ENCODE measurements at places on chromosomes 12 and 14.

DNA sequence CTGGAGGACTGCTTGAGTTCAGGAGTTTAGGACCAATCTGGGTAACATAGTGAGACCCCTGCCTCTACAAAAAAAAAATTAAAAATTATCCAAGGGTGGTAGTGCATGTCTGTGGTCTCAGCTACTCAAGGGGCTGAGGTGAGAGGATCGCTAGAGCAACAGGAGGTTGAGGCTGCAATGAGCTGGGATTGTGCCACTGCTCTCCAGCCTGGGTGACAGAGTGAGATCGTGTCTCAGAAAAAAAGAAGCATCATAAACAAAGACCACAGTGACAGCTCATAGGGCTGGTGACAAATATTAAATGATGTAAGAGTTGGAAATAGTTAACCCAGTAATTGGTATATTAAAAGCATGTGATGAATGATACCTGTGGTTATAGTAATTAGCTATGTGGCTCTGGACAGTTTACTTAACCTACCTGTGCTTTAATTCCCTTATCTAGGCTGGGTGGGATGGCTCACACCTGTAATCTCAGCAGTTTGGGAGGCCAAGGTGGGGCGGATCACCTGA is 68.0 kb downstream of the GSC start:
- DNase-seq: no peak

DNA sequence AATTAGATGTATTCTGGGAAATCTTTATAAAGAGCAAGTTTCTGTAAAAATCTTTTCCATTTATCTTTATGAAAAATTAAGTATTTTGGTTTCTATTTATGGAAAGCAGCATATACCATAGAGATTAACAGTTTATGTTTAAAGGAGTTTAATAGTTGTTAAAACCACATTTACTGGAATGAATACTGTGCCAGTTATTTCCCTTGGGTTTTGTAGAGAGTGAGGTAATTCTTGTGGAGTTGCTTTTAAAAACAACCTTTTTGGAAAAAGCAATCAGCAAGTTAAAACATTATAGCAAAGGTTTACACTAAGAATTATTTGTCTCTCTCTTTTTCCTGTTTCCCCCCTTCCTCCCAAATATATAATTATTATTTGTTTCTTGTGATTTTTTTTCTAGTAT is 34.9 kb downstream of the AEBP2 start:
- no peak for DNase-seq

GRCh38 chr12:60684988-60685655 is 1089.3 kb downstream of the SLC16A7 start:
- DNase-seq: no peak

DNA sequence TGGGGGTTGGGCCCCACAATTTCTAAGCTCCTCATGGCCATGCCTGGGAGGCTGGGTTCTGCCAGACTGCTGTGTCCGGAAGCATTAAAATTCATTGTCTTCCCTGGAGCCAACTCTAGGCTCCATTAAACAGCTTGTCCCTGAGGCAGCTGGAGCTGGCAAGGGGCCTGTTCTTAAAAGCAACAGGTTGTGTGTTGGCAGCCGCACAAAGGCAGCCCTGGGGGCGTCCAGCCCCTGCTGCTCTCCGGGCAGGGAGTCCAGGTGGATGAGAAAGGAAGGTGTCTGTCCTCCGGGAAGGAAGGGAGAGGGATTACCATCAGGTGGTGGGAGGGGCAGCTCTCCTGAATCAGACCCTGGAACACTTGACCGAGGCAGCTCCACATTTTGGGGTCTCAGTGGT is 98.9 kb downstream of the CHST11 start:
- DNase-seq: peak; percentile 12

- peak; percentile 65 for DNase-seq
Measured at GRCh38 chr14:81176241-81176640, 44.5 kb downstream of the GTF2A1 start.

- DNase-seq: no peak
Measured at GRCh38 chr14:56703947-56704346, 106.3 kb downstream of the OTX2 start.

DNA sequence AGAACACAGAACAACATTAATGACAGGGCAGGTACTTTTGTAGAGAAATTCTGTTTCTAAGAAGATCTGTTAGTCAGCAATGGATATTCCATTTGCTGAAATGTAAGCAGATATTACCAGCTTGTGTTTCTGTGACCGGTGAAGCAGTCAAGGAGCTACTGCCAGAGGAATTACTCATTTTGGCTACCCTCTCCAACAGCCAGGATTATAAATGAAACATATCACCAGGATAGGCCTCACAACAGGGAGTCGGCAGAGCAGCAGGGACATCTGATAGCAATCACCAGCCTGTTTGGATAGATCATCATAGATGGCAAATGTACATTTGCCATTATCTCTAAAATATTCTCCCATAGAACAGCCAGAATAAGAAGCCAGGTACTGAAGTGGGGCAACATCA is 440.7 kb downstream of the KCNH5 start:
- no peak for DNase-seq

GRCh38 chr12:108634341-108634751 is 652 bp upstream of the SELPLG start:
- DNase-seq: peak; percentile 20

DNA sequence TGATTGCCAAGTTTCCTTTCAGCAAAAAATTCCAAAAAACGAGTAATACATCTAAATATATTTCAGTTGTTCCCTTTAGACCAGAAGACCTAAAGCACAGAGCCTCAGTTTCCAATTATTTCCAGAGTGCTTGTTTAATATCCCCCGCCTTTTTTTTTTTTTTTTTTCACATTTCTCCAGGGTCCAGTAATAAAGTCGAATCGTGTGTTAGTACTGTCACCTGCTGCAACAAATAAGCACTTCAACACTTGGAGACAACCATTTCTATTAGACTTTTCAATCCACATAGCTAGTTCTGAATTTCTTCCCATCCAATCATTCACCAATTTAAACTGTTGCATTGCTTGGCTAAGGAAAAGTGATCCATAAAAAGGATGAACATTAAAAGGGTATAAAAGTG is 13.6 kb downstream of the PDE6H start:
- no peak for DNase-seq

DNA sequence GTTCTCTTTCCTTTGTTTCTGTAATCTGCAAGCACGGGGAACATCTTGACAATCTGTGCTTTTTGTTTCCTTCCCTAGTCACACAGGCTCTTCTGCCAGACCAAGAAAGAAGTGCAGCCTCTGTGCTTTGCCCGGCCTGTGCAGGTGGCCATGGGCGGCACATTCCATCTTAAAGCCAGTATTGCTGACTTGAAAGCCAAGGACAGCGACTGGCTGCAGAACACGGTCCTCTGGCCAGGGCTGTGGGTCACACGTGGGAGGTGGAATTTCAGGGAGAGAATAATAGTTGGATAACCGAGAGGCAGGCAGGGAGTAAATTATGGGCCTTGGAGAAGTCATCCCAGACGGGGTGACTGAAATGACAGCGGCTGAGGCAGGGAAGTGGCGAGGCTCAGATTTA is 24.8 kb downstream of the FNTB start:
- no peak for DNase-seq

DNA sequence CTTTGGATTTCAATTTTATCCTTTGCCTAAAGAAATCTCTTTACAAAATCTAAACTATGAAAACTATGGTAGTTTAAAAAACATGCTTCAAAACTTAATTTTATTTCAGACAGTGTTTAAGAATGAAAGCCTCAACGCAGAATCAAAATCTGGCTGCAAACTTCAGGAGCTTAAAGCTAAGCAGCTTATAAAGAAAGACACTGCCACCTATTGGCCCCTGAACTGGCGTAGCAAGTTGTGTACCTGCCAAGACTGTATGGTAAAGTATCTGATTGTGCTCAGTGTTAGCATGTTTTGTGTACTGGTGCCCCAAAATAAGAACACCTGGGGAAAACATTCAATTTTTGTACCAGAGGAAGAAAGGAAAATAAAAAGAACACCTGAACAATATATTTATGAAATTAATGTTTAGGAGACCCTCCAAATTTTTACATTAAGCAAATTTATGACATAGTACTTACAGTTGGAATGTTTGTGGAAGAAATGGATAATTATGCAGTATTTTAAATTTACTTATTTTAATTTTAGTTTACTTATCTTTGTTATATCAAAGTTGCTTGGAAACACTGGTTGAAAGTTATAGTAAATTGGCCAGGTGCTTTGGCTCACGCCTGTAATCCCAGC is 12.2 kb downstream of the UBR7 start:
- DNase-seq: peak; percentile 74

GRCh38 chr12:132698341-132698740 is 11.0 kb downstream of the PXMP2 start:
- no peak for DNase-seq

- DNase-seq: no peak
Measured at GRCh38 chr14:69081271-69081670, 71.6 kb downstream of the DCAF5 start.

- DNase-seq: peak; percentile 79
Measured at GRCh38 chr12:90842477-90842876, 112.5 kb downstream of the CCER1 start.

DNA sequence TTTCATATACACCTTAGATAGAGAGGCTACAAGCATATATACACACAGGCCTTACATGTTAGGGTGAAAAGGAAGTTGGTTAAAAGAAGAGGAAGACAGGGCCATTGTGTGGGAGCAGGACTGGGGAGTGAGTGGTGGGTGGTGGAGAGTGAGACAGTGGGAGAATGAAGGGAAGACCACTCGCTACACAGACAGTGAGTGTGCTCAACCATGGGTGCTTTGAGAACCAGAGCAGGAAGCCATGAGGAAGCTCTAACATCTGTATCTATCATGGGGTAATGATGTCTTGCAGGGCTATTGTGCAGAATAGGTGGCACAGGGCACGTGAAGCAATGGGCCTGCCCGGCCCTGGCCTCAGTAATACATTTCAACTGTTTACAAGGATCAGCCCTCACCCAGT is 11.4 kb upstream of the KRT74 start:
- no peak for DNase-seq

- no peak for DNase-seq
Measured at GRCh38 chr12:89882050-89882449, 173.4 kb upstream of the ATP2B1 start.

DNA sequence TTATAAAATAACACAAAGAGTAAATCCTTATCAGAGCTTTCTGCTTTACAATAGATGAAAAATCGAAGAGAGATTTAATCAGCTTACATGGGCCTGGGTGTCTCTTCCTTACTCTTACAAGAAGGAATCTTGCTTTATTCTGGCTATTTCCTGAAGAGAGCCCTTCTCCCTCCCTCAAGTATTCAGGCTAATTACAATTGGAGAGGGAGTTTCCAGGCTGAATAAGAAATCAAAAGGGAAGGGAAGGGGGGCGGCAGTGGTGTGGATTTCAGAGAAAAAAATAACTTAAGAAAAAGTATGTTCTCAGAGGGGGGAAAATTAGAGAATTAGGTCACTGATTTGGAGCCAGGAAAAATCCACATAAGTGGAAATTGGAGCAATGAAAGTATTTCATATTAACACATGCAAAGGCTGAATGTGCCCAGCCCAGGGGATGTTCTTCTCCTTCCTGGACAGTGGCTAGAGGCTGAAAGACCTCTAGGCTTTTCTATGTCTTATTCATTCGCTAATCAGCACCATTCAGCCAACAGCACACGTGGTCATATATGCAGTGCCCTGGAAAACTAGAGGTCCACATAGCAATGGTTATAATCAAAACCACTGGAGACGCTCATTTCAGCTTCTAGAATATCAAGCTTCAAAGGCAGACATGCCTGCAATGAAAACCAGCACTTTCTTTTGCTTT is 158.9 kb upstream of the BTG1 start:
- DNase-seq: peak; percentile 49

- no peak for DNase-seq
Measured at GRCh38 chr14:88272390-88273269, 50.4 kb downstream of the KCNK10 start.

DNA sequence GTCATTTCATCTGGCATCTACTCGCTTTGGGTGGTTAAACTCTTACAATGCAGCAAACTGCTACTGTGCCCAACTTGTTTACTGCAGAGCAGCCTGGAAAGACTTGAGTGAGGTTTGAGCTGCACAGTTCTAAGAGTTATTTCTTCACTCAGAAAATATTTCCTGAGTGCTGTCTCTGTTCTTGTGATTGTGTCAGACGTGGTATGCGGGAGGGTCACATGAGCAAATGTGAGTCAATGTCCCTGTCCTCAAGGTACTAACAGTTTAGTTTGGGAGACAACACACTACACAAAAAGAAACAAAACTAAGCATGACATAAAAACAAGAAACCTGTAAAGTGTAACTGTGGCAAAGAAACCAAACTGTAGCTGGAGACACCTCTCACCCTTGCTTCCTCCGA is 32.4 kb downstream of the FLVCR2 start:
- DNase-seq: no peak

Measured in NCI-H82 (cell line).